ENCODE measurements at places on chromosomes 1 and 21.

GRCh38 chr21:44427241-44428120 is 27.8 kb upstream of the LRRC3 start:
- DNase-seq: no peak

- no peak for DNase-seq
Measured at GRCh38 chr21:17089091-17089491, 423.8 kb upstream of the CXADR start.

DNA sequence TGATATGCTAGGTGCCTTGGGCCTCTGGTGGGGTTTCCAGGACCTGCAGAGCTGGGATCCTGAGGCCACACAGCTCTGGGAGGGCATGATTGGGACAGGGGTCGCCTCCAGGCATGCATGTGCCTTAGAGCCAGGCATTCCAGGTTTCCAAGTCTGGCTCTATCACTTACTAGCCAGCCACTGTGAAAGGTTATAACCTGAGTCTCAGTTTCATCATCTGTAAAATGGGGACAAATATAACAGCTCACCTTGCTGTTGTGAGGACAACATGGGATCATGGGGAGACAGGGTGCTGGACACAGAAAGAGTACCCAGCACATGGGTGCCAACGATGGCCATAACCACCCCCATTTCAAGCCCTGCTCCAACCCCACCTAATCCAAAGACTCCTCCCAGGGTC is 2.7 kb downstream of the CHI3L1 start:
- no peak for DNase-seq

- no peak for DNase-seq
Measured at GRCh38 chr1:59699227-59699847, 115.4 kb upstream of the HOOK1 start.

DNA sequence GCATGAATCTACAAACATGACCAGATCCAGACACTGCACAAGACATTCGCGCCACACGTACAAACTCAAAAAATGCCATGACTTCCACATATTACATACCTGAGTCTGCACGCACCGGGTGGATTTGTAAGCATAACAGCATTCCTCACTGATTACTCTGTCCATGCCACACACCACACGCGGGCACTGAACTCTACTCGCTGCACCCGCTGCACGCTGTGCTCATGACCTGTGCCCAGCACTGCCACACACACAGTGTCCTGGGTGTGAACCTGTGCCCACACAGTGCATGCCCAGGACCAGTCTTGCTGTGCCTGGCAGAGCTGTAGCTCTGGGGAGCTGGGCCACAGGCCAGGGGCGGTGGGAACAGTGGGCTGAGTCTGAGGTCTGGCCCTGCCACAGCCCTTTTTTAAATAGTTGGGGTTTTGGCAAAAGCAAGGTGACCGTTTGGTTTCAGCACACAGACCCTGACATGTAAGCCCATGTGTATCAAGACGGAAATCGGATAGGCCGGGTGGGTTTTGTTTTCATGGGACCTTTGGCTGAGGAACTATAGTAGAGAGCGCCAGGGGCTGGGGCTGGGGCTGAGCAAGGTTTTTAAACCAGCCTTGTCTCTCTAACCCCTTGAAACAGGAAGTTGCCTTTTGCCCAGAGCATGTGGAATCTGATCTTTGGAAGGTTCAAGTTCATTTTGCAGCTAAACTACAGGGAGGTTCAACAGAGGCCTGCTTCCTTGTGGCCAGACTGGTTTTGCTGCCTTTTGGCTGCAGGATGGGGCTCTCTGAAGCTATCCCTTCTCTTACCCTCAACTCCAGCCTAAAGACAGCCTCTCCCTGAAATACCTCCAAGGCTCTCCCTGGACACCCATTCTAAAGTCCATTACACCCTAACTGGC is 12.3 kb upstream of the GOLT1A start:
- DNase-seq: no peak

GRCh38 chr1:237879195-237879594 is 11.5 kb downstream of the ZP4 start:
- DNase-seq: no peak

GRCh38 chr1:196910215-196910614 is 22.4 kb downstream of the CFHR4 start:
- no peak for DNase-seq

DNA sequence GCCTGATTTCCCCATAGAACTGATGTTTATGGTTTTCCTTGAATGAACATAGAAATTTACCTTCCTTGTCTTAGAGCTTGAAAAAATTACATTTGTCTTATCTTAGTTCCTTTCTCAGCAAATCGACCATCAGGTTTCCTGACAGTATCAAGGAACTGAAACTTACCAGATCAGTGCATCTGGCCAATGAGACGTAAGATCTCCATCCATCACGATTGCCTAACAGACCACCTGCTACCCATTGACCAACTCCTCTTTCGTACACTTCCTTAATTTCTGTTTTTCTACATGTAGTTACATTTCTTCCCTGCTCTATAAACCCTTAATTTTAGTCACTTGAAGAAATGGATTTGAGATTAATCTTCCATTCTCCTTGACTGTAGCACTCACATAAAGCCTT is 57.4 kb upstream of the TMPRSS15 start:
- no peak for DNase-seq

GRCh38 chr1:93715529-93716126 is 34.0 kb upstream of the BCAR3 start:
- DNase-seq: no peak

Measured in ovary (tissue), 10 donors.